Prostate gland (tissue), 2 donors: ENCODE measurements at places on chromosomes 12 and 14. TPM values are rescaled to one million over a fixed set of nuclear protein-coding genes. Genes with fewer than 3 reads are reported as not detected.

HOXC4 gene
- total RNA-seq, result 0.62 TPM

METTL3 gene
- 48.3 TPM for total RNA-seq

GSC gene
- total RNA-seq, result 2.7 TPM

SLC25A47 gene
- not detected for total RNA-seq

TAMALIN gene
- 16.5 TPM for total RNA-seq
